ENCODE measurements at places on chromosomes 16 and 17.

DNA sequence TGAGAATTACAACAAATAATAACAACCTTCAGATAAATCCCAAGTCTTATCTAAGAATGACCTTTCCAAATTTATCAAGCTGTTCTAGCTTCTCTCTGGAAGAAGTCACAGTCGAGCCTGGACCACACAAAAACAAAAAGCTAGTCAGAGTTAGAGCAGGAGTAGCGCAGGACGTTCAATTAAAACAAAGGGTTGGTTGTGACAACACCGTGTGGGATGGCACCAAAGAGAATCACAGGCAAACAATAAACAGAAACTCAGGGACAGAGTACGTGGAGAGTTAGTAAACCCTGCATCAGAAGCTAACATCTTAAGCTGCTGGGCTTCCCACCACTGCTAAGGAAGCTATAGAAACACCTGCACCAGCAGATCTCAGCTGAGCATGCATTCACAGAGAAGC is 23.8 kb downstream of the ARHGAP17 start:
- no peak for DNase-seq

GRCh38 chr17:78359321-78359996 is 418 bp downstream of the SOCS3 start:
- DNase-seq: no peak

DNA sequence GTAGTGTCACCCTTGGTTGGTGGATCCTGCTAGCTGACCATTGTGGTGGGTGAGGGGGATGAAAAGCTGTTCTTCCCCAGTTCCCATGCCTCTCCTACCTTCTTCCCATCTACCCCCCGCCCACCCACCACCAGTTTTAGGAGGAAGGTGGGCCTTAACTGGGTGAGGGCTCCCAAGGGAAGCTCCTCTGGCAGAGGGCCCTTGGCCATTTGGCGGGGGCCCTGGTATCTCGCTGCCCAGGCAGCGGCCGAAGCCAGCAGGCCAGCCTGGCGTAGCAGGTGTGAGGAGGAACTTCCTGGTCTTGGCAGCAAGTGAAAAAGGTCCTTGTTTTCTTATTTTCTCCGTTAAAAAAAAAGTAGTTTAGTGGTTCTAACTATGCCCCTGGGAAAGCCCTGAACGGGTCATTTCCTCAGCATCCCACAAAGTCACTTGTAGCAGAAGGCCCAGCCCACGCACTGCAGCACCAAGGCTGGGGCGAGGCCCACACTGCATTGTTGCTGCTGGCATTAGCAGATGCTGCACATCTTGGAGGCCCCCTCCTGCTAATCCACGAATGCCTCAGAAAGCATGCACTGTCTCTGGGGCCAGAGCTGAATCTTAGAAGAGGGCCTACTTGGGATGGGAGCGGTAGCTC is 72.5 kb downstream of the MPRIP start:
- DNase-seq: no peak

DNA sequence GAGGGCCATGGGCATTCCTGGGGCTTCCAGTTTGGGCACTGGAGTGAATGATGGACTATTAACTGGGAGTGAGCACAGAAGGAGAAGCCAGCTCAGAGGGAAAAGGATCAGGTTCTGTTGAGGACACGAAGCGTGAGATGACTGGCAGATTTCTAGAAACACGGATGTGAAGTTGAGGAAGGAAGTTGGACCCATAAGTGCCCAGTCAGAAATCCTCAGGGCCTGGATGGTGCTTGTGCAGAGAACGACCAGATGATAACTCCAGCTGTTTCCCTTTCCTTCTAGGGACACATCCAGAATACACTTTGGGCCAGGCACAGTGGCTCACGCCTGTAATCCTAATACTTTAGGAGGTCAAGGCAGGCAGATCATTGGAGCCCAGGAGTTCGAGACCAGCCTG is 23.3 kb upstream of the ANKRD40CL start:
- DNase-seq: no peak

DNA sequence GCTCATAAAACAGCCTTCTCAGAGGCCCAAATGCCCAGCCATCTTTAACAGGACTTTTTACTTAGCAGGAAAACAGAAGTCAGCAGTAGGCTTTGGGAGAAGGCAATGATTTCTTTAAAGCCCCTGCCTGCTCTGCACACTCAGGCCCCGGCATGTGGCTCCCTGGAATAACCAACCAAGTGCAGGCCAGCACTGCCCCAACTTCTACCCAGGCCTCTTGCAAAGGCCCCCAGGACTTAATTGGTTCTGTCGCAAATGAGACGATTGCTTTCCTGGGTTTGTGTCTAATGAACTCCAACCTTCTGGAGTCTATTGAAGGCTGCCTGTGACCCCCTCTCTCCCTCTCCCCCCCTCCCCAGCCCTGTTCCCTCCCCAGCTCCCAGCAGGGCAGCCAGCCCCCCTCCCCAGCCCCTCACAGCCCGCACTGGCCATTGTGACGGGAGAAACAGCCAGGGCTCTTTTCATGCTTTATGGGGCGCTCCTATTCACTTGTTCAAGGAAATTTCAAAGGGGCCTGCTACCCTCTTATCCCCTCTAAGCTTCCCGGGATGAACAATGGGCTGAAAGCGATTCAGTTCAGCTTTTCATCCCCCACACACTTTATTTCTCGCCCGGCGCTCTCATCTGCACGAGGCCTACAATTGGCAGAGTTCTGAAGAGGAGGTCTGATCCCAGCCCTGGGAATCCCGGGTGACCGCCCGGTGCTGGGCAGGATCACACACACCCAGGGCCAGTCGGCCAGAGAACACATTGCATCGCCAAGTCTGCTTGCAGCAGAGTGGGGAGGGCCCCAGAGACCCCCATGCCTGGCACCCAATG is 15.5 kb downstream of the AXIN2 start:
- DNase-seq: no peak

- DNase-seq: no peak
Measured at GRCh38 chr16:77917971-77918370, 104.4 kb upstream of the CLEC3A start.

GRCh38 chr17:17183744-17184143 is 22.4 kb downstream of the PLD6 start:
- DNase-seq: no peak

- DNase-seq: no peak
Measured at GRCh38 chr16:68668266-68668665, 23.2 kb downstream of the CDH3 start.

DNA sequence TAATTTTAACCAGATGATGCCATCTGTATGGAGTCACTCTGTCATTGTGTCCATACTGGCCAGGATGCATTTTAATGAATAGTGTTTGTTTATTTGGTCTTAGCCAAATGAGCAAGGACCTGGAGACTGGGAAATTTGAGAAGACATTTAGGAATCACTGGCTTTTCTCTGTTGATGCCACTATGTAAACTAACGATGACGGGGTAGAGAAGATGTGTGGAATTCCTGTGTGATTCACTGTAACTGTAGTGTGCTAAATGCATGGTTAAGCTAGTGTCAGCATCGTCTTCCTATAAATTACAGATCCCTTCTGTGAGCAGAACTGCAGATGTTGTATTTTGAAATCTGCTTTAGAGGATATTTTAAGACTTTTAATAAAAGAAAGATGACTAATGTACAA is 66.6 kb downstream of the NOS2 start:
- no peak for DNase-seq

GRCh38 chr16:6122401-6122800 is 1024.8 kb upstream of the EEF2KMT start:
- DNase-seq: no peak

- DNase-seq: no peak
Measured at GRCh38 chr17:31900877-31901276, 631 bp downstream of the UTP6 start.

DNA sequence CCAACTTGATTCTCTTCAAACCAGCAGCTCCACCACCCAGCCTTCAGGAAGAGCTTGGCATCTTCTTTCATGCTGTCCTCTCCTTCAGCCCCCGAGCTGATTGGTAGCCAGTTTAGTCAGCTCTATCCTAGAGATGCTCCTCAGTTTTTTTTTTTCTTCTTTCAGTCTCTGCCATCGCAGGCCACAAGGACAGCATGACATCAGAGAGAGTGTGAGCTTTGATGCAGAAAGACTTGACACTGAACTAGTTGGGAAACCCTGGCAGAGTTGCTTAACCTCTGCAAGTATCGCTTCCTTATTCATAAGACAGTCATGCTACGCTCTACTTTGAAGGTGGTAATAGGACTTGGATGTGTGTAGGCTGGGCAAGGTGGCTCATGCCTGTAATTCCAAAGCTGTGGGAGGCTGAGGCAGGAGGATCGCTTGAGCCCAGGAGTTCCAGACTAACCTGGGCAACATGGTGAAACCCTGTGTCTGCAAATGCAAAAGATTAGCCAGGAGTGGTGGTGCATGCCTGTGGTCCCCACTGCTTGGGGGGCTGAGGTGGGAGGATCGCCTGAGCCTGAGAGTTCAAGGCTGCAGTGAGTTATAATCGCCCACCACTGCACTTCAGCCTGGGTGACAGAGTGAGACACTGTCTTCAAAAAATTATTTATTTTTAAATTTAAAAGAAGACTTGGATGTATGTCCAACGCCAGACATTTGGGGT is 2.6 kb downstream of the CD300LB start:
- no peak for DNase-seq

DNA sequence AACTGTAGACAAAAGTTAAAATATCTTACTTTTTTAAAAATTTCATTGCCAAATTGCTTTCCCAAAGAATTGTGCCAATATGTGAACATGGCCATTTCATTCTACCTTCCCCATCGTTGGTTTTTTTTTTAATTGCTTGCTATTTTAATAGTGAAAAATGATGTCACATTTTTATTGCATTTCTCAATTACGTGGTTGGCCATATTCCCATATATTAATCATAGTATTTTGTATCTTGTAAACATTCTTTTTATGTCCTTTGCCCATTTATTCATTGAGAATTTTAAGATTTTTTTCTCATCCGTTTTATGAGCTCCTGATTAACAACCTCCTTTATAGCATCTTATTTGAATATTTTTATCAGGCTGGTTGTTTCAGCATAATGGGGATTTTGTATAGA is 7.2 kb downstream of the OMG start:
- no peak for DNase-seq

GRCh38 chr17:2888326-2888725 is 92.1 kb downstream of the RAP1GAP2 start:
- no peak for DNase-seq

- no peak for DNase-seq
Measured at GRCh38 chr17:77755410-77755963, 203.0 kb upstream of the TNRC6C start.

DNA sequence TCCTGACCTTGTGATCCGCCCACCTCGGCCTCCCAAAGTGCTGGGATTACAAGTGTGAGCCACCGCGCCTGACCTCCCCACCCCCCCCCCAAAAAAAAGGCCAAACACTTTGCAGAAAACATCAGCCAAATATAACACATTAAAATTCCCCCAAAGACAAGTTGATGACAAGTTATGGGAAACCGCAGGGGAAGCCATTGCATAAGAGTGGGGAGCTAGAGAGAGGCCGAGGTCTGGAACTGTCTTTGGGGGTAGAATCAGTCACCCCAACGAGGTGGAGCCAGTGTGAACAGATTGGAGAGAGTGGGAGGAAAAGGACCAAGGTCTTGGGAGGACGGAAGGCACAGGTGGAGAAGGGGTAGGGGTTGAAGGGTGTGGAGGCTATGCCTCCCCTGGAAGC is 2.8 kb downstream of the DRC3 start:
- DNase-seq: no peak

DNA sequence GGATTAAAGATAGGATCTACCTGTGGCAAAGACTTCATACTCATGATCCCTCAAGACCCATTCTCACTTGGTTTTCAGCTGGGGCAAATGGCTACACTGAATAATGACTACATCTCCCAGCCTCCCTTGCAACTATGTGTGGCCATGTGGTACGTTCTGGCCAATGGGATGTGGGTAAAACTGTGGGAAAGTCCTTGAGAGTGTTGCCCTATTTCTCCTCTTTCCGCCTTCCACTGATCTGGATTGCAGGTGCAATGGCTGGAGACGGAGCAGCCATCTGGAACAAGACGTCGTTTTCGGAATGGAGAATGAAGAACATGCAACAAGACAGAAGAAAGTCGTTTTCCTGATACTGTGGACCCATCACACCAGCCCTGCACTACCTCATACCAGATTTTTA is 48.5 kb downstream of the HAPSTR1 start:
- no peak for DNase-seq

GRCh38 chr17:40443196-40443987 is at the start of gene IGFBP4:
IGFBP4 (plus strand) TSS chr17:40443450; CDS start chr17:40443736, 286 bp downstream.
- DNase-seq: peak; percentile 44

DNA sequence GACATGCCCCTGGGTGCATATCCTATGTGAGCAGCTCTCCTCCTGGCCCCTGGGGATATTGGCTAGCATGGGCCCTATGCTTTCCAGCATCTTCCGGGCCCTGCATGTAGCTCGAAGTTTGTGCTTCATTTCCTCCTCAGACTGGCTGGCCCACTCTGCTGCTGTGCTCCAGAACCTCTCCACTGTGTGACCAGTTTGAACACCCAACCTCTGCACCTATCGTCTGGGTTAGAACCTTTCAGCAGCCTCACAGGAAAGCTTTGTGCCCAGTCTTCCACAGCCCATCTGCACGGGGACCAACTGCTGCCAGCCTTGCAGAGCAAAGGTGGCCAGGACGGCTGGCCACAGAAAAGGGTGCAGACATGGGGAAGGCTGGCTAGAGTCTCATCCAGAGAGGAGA is 10.2 kb upstream of the CLEC18B start:
- DNase-seq: no peak

DNA sequence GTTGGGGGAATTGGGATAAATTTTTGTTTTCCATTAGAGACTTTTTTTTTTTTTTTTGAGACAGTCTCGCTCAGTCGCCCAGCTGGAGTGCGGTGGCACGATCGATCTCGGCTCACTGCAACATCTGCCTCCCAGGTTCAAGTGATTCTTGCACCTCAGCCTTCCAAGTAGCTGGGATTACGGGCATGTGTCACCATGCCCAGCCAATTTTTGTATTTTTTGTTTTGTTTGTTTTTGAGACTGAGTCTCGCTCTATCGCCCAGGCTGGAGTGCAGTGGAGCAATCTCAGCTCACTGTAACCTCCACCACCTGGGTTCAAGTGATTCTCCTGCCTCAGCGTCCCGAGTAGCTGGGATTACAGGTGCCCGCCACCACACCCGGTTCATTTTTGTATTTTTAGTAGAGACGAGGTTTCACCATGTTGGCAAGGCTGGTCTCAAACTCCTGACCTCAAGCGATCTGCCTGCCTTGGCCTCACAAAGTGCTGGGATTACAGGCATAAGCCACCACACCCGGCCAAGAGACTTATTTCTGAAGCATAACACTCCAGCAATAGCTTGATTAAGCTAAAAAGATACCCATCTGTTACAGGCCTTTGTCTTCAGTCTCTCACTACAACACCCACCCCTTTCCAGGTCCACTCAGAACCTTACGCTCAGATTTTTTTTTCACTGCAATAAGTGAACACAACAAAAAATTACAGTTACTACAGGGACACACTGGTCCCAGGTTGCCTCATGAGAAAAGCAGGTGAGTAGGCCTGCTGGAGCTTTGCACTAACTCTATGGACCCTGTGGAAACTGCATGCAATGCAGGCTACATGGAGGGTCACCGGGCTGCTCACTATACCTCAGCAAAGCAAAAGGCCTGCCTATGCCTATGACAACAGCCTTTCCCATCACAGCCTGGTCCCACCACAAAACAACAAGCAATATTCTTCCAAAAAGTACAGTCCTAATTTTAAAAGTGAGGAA is 34.6 kb downstream of the KANSL1 start:
- DNase-seq: no peak
